ENCODE measurements at places on chromosomes 7 and 10.

- DNase-seq, result no peak
These were observed 34.3 kb upstream of the MTPAP start for GRCh38 chr10:30383356-30383755.

DNA sequence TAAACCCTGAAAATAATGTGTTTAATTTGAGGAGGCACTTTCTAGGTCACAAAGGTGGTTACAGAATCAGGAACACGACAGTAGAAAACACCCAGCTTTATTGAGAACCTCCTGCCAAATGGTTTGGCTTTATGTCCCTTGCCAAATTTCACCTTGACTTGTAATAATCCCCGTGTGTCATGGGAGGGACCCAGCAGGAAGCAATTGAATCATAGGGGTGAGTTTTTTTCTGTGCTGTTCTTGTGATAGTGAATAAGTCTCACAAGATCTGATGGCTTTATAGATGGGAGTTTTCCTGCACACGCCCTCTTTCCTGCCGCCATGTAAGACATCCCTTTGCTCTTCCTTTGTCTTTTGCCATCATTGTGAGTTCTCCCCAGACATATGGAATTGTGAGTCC, 193.8 kb upstream of the KLF6 start:
- no peak for DNase-seq

- no peak for DNase-seq
These were observed 63.6 kb upstream of the CARD11 start for GRCh38 chr7:3107228-3107763.

DNA sequence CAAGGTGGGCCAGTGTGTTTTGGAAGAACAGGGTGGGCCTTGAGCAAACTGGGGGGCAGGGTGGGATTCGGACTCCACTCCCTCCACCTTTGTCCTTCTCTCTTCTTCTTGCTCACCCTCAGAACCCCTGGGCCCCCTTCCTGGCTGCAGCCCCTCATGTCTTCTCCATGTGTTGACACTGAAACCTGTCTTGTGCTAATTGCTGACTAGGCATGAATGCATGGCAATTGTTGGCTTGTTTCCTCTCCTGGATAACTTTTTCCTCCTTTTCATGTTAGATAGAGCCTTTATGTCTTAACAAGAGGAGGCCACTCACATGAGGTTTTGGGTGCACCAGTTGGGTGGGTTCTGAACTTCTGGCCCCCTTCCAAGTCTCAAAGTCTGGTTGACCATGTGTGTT, 181.6 kb upstream of the MKI67 start:
- no peak for DNase-seq

GRCh38 chr10:71772832-71773220, 494 bp downstream of the VSIR start:
- no peak for DNase-seq

DNA sequence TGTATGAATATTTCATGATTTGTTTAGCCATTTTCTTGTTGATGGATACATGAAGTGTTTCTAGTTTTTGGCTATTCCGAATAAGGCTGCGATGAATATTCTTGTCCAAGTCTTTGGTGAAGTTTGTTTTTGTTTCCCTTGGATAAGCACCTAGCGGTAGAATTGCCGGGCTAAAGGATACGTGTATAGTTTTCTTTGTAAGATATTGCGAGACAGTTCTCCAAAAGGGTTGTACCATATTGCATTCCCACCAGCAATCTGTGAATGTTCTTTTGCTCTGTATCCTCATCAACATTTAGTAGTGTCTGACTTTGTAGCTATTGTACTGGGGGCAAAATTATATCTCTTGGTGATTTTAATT, 142.6 kb downstream of the DOCK1 start:
- DNase-seq, result no peak

DNA sequence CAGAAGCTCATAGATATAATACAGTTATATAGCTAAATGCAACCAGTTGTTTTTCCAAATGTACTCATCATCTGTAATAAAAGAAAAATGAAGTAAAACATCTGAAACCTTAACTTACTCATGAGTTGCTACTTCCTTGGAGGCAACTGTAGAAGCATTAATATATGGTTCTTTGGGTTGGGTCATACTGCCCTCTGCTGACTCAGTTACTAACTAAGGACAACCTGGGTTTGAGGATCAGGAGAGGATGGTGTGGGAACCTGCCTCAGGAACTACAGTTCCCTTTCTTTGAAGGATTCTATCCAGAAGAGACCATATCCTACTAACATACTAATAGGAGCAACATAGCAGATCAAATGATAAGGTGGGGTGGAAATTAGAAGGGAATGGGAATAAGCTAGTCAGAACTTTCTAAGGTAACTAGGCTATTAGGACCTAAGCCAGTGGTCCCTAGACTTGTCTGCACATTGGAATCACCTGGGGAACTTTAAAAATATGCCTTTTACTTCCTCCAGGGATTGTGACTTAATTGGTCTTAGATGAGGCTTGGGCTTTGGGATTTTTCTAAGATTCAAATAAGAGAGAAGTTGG, 20.7 kb downstream of the COX15 start:
- no peak for DNase-seq

- no peak for DNase-seq
These were observed 310.4 kb downstream of the CTNNA3 start for GRCh38 chr10:67385566-67385965.

- DNase-seq, result no peak
These were observed 65.8 kb downstream of the MGMT start for GRCh38 chr10:129532838-129533237.

GRCh38 chr7:42247301-42247700, 10.3 kb upstream of the GLI3 start:
- DNase-seq, result no peak

DNA sequence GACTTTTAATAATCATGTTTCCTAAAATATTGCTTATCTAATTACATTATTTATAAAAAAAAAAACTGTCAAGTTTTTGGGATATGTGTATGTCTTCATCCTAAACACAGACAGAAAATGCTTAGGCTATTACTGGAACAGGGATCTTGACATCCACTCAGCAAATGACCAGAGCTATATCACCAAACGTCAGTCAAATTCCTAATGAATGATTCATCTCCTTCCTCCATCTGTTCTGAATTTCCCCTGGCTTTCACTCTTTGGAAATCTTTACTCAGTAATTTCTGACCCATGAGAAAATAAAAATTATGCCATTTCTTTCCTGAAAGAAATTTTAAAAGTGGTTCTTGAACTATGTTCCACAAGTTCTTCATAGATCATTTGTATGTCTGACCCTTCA, 552.4 kb upstream of the KCND2 start:
- no peak for DNase-seq

DNA sequence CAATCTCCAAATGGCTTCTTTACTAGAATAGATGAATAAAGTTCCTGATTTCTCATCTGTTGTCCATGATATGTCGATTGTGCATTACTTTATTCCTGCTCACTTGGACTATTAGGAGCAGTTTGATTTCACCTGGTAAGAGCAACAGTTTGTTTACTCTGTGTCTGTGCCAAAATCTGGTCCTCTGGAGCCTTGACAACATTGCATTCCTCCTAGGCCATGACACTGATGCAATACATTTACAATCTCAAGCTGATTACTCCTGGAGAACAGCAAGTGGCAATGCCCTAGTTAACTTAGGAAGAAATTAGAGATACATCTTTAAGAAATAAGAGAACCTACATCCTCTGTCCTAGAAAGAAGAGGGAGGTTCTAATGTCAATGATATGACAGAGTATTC, 71.8 kb downstream of the SGCE start:
- DNase-seq, result no peak

- DNase-seq, result no peak
These were observed 148.5 kb downstream of the LRRN3 start for GRCh38 chr7:111239437-111239836.

GRCh38 chr10:54063514-54063913, 737.5 kb downstream of the PCDH15 start:
- DNase-seq, result no peak

GRCh38 chr7:8178353-8178752, 83.6 kb downstream of the ICA1 start:
- no peak for DNase-seq

DNA sequence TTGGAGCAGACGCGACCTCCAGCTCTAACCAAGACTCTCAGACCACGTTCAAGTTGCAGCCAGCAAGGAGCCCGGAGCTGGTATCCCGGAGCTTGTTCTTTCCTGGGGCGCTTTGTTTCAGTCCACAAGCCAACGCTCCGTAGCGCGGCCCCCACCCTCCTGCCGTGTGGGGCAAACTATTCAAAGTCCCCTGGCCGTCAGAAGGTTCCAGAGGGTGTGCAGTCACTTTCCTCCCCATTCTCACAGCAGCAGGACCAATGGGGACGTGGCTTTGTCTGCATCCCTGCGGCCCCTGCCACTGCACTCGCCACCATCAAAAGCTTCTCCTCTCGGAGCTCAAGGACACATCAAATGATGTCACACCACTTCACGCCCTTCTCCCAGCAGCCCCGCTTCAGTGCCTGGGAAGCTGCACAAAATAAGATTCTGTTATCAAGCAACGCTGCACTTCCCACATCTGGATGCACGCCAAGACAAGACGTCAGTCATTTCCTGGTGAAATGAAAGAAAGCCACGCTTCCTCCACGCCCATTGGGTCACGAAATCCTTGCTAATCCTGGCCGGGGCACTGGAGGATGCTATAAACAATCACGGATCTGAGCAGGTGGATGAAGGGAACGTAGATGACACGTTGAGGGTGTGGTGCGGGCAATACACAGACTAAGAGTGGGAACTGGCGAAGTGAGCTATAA, 348.2 kb downstream of the PTPRN2 start:
- DNase-seq, result no peak

DNA sequence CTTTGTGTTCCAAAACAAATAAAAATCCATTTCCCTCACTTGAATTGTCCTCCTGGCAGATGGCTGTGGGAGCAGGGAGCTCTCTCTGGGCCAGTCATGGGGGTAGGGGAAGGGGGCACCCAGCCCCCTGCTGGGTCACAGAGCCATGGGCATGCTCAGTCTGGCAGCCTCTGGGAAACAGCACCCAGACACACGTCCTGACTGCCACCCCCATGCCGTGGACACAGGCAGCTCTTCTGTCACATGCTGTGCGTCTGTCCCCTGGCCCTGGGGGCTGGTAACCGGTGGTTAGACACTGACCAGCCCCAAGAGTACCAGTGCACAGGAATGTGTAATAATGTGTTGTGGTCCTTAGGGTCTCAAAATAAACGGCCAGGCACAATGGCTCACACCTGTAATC, 47.0 kb downstream of the RASGEF1A start:
- no peak for DNase-seq

- DNase-seq, result no peak
These were observed 116.8 kb downstream of the PARD3 start for GRCh38 chr10:34698248-34698831.

DNA sequence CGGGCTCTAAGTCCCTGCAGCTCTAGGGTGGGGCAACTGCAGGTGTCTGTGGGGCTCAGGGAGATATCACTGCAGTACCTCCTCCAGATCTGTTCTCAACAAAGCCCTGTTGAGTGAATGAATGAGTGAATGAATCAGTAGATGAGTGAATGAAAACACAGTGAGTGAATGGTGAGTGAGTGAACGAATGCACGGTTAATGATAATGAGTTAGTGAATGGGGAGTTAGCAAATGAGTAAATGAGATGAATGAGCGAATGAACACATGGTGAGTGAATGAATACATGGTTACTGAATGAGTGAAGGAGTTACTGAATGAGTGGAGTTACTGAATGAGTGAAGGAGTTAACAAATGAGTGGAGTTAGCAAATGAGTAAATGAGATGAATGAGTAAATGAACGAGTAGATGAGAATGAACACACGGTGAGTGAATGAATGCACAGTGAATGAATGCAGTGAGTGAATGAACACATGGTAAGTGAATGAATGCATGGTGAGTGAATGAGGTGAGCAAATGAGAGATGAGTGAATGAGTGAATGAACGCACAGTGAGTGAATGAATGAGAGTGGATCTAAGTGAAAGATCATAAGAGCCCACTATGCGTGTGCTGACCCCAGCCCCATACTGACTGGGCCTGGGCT, 34.3 kb downstream of the STK32C start:
- no peak for DNase-seq

DNA sequence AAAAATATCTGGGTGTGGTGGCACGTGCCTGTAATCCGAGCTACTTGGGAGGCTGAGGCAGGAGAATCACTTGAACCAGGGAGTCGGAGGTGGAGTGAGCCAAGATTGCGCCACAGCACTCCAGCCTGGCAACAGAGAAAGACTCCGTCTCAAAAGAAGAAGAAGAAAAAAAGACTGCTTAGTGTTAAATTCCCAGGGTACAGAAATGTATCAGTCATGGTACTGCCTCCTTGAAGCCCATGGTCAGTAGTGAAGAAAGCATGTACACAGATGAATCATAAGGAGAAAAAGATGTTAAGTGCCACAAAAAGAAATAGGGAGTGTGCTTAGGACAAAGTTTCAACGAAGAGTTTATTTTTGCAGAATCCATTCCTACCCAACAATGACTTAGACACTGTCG, 62.5 kb upstream of the KMT2E start:
- DNase-seq, result no peak

DNA sequence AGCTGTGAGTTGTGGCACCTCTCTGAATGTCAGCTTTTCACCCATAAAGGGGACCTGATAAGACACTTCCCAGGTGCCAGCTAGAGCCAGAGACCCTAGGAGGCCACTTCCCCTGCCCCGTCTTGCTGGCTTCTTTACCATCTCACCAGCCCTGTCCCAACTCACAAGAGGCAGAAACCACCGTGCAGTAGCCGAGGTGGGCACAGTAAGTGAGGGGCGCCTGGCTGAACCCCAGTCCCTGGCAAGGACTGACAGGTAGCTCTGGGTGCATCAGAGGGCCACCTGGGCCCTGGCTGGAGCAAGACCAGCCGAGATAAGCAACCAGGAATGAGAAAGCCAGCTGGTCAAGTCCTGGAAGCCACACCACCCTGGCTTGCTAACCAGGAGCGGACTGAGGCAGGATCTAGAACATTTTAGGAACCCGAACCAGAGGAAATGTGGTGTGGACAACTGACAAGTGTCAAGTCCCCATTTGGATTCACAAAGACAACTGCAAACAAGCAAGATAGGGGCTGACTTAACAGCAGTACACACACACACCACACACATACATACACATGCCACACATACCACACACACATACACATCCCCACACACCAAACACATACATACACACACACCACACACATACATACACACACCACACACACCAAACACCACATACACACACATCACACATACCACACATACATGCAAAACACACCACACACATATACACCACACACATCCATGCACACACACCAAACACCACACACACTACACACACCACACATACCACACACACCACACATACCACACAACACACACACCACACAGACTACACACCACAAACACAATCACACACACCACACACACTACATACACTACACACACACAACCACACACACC, 20.8 kb downstream of the OGDHL start:
- no peak for DNase-seq

- no peak for DNase-seq
These were observed 145.4 kb downstream of the KIF20B start for GRCh38 chr10:89846786-89847185.

- no peak for DNase-seq
These were observed 900.4 kb upstream of the AUTS2 start for GRCh38 chr7:68697796-68698280.

Measured in stimulated activated CD8-positive, alpha-beta memory T cell treated with anti-CD3 and anti-CD28 coated beads, Interleukin-4, amount 100 ng/mL, for 1 hour (primary cell).